Sigmoid colon (tissue), 7 donors: ENCODE measurements at places on chromosomes 7 and 10.

DNA sequence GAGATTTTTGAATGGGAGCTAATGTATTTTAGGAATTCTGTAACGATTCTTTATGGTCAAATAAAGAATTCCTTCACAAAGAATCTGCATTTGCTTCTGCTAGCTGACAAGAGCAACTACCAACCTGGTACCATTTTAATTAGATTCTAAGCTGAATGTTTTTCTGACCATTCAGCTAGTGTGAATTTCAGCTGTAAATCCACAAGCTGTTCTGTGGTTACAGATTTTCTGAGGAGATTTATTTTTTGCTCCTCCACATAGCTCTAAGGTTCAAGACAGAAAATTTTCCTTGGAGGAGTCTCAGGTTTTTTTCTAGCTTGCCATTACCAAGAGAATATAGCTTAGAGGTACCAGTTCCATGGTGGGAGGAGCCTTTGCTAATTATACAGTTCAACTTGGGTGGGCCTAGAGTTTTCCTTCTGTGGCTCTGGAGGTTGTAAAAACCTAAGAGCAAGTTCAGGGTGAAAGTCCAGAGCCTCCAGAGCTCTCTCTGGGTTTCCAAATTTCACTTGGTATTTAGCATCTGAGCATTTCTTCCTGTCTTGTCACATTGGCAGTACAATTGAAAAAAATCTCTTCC is 120.1 kb downstream of the JAZF1 start:
- no peak for DNase-seq

GRCh38 chr10:96998329-96998888 is 166.3 kb downstream of the LCOR start:
- DNase-seq: no peak

DNA sequence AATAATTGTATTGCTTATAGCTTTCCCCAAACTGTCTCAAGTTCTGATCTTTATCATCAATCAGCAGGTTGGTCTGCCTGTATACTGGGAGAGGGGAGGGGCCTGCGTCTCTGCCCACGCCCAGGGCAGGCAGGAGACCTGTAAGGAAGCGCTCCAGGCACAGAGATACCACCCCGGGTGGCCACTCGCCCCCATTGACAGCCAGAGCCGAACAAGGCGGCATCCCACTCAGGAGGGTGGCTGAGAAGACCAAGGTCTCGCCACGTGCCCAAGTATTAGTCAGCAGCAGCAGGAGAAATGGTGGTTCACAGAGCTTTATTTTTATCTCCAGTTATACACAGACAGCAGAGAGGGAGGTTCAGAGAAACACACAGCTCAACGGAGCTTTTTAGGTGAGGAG is 7.2 kb downstream of the STK32C start:
- DNase-seq: peak; percentile 26

DNA sequence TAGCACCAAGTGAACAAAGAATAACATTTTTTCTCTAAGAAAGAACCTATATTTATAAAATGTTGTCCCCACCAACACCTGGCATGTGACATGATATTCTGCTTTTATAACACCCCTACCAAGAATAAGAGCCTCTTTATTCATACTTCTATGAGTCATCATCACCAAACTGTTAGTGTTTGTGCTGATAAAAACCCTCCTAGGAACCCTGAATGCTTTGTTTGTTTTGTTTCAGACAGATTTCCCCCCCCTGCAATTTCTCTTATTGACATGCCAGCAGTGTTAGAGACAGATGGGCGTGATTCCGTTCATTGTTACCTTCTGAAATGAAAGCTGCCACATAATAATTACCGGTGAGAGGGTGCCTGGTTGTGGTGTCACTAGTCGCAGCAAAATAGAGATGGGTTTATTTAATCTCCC is 651.1 kb downstream of the SORCS1 start:
- DNase-seq: no peak

GRCh38 chr7:114937446-114937845 is 15.6 kb downstream of the MDFIC start:
- DNase-seq: no peak

DNA sequence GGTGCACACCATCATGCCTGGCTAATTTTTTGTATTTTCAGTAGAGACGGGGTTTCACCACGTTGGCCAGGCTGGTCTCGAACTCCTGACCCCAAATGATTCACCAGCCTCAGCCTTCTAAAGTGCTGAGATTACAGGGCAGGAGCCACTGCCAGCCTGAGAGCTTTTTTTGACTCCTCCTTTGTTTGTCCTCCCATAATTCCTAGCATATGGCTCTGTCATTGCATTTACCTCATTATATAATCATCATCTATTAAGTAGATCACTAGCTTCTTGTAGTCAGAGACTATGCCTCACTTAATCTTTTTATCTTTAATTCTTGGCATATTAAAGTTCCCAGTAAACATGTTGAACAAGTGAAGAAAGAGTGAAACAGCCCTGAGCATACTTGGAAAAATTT is 82.1 kb downstream of the CPEB3 start:
- DNase-seq: no peak

- DNase-seq: no peak
Observed at GRCh38 chr7:122884186-122884585, 2.1 kb downstream of the CADPS2 start.

DNA sequence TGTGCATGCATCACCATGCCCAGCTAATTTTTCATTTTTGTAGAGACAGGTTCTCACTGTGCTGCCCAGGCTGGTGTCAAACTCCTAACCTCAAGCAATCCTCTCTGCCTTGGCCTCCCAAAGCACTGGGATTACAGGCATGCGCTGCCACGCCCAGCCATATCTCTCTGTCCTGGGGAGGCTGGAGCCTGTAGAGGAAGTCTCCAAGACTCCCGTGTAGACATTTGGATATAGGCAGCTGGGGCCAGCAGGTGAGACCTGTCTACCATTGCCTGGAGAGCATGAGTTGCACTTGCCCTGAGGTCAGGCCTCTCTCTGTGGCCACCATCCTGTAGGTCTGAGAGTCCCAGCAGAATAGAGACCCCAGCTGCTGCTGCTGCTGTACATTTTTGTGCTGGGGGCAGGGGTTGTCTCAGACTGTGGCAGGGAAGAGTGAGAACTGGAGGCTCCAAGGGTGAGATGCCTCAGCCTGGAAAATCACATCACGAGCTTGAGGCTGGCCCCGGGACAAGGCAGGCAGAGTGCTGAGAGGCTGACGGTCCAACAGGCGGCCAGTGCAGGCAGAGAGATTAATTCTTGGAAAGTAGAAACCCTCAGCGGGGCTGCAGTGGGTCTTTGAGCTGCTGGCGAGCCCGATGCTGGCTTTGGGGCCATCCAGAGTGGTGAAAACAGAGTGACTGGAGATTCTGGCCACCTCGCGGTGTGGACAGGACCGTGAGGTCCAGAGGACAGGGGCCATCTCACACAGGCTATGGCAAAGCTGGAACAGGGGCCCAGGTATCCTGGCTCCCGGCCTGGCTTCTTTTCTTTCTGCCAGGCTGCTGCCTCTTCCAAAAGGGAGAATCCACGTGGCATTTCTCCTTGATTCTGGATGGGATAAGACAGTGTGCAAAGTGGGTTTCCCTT is 60.9 kb downstream of the TMEM270 start:
- no peak for DNase-seq

GRCh38 chr10:80648106-80648505 is 110.4 kb downstream of the SH2D4B start:
- no peak for DNase-seq

- no peak for DNase-seq
Observed at GRCh38 chr10:78861529-78862327, 207.0 kb upstream of the ZMIZ1 start.

- DNase-seq: no peak
Observed at GRCh38 chr7:24894429-24895221, 85.4 kb downstream of the OSBPL3 start.

- no peak for DNase-seq
Observed at GRCh38 chr7:32293833-32294232, 196.3 kb downstream of the LSM5 start.

GRCh38 chr7:36438211-36438610 is 48.5 kb downstream of the ANLN start:
- DNase-seq: no peak

DNA sequence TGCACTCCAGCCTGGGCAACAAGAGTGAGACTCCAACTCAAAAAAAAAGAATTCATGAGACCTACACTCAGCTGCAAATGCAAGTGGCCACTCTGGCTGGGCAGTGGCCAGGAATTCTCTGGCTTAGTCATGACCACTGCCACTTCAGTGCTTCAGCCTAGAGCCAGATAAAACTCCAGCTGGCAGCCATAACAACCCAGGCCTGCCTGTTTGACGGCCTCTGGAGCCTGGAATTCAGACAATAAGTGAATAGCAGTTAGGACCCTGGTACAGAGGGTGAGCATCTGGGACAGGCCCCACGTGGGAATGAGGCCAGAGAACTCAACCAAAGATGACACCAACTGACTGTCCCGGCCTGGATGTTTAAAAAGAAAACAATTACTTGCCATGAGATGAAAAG is 18.9 kb downstream of the RCC1L start:
- DNase-seq: peak; percentile 76

GRCh38 chr10:60535427-60535826 is 145.8 kb upstream of the ANK3 start:
- no peak for DNase-seq

- no peak for DNase-seq
Observed at GRCh38 chr7:23011222-23011924, 2.6 kb downstream of the HYCC1 start.

GRCh38 chr10:122113161-122113944 is 124.4 kb downstream of the TACC2 start:
- peak; percentile 95 for DNase-seq

- no peak for DNase-seq
Observed at GRCh38 chr10:104935656-104936055, 294.6 kb downstream of the SORCS3 start.

GRCh38 chr10:72173619-72174296 is 42.1 kb upstream of the ANAPC16 start:
- DNase-seq: no peak
